ENCODE measurements at places on chromosomes 3 and 15.

- DNase-seq: no peak
Measured at GRCh38 chr3:160661660-160662059, 15.3 kb upstream of the ARL14 start.

DNA sequence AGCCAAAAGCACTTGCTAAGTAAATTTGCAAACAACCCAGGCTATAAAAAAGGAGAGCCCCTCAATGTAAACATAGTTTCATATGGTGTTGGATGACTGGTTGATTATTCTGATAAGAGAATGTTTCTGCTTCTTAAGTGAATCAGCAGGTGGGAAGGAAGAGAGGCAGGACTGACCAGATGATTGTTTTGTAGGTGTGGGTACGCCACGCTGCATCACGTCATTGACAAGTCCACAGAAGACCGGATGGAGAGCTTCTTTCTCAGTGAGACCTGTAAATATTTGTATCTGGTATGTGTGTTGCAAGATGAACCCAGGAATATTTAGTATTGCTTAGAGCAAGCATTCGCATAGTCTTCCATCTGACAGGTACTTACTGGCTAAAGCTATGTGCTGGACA, 23.4 kb downstream of the EDEM1 start:
- DNase-seq: no peak

DNA sequence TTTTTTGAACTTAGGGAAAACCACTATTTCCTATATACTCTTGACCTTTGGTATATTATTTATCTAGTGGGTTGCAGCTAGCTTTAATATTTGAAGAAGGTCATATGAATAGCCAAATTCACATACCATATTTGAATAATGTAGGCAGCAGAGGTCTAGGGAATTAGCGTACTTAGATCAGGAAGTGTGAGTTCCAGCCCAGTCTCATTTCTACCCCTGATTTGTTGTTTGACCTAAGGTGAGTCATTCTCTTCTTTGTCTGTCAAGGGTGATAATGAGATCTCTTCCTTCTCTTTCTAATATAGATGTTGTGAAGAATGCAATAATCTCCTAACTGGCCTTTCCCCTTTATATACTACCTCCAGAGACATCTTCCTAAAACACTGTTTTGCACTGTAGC, 36.6 kb upstream of the ZPLD1 start:
- DNase-seq: no peak

- DNase-seq: peak; percentile 26
Measured at GRCh38 chr3:39208463-39209055, 16.2 kb upstream of the XIRP1 start.

DNA sequence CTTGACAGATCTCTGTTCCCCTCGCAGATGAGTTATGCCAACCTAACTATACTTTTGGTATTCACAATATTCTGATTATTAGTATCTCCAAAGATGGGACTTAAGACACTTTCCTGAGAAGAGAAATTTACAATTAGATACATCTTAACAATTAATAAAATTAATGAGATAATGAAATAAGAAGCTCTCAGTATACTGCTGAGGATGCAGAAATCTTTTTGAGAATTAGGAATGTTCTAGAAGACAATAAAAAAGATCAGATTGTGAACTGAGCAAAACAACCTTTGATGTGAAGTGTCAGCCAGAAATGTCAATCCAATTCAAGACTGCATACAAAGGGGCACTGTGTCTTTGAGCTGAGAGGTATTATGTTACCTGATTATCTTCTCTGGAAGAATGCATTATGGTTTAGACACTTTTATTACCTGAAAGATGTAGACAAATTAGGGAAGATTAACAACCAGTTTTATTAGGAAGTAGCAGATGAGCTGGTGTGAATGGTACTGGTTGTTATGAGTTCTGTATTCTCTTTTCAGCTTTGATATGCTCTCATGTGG, 262.9 kb downstream of the TIGIT start:
- DNase-seq: no peak

- DNase-seq: no peak
Measured at GRCh38 chr3:4938281-4938982, 40.8 kb upstream of the BHLHE40 start.
